ENCODE measurements at places on chromosomes 3 and 15.

GRCh38 chr3:27307566-27307965 lies 61.6 kb downstream of the NEK10 start:
- DNase-seq, result no peak

DNA sequence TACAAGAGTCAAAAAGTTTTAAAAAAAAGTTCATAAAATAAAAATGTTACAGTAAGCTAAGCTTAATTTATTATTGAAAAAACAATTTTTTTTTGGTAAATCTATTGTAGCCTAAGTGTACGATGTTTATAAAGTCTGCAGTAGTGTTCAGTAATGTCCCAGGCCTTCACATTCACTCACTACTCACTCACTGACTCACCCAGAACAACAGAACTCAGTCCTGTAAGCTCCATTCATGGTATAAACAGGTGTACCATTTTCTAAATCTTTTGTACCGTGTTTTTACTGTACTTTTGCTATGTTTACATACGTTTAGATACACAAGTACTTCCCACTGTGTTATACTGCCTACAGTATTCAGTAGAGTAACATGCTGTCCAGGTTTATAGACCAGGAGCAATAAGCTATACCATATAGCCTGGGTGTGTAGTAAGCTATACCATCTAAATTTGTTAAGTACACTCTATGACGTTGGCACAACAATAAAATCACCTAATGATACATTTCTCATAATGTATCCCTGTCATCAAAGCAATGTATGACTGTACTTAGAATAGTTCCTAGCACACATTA lies 41.2 kb upstream of the ZDHHC23 start:
- DNase-seq, result no peak

GRCh38 chr3:24199775-24200247 lies 254.7 kb downstream of the NR1D2 start:
- no peak for DNase-seq

GRCh38 chr15:66858423-66859207 lies 156.6 kb downstream of the SMAD6 start:
- no peak for DNase-seq

- DNase-seq, result no peak
These were observed 46.5 kb upstream of the TIMP4 start for GRCh38 chr3:12205171-12205570.

All from NCI-H1694 (cell line).